NCI-H187 treated with DMSO at 0.1 percent for 48 hours (cell line): ENCODE measurements at places on chromosomes 6 and 20.
A peak's percentile ranks its signal among the peaks of the same experiment; 100 is the strongest.

GRCh38 chr6:3380344-3381232, 76.3 kb downstream of the SLC22A23 start:
- no peak for DNase-seq

DNA sequence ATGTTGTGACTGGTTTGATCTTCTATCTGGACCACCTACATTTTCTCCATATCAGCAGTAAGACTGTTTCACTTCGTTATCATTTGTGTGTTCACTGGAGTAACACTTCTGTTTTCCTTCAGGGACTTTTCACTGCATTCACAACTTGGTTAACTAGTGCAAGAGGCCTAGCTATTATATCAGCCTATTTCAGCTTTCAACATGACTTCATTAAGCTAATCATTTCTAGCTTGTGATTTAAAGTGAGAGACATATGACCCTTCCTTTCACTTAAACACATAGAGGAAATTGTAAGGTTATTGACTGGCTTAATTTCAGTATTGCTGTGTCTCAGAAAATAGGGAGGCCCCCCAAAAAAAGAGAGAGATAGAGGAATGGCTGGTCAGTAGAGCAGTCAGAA, 622.8 kb upstream of the NRSN1 start:
- no peak for DNase-seq

- DNase-seq = no peak
Measured at GRCh38 chr20:16479666-16480065, 93.6 kb downstream of the KIF16B start.

DNA sequence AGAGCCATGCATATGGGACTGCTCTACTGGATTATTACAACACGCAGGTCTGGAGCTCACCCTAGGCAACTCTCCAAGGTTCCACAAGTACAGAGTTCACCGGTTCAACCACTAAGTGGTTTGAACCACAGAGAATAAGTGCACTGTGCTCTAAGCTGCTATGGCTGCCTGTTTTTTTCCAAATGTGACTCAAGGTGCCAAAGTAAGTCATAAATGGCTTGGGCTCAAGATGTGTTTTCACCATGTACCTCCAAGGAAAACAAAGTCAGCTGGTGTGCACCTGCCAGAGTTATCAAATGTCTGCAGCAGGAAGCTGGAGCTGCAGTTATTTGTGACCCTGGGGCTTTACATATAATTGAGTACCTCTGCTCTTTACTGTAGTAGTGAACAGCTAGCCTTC, 76.7 kb downstream of the PREP start:
- DNase-seq = peak; percentile 51

GRCh38 chr6:112396221-112396620, 49.1 kb downstream of the RFPL4B start:
- DNase-seq = no peak
